Bronchial smooth muscle cell (primary cell): ENCODE measurements at places on chromosomes 12 and 14. TPM values are rescaled to one million over a fixed set of nuclear protein-coding genes. Genes with fewer than 3 reads are reported as not detected.

ZFHX2 gene
- total RNA-seq = 0.09 and 0.32 TPM in 2 replicates

EML5 gene
- 0.09 and 0.32 TPM in 2 replicates for total RNA-seq

TAS2R31 gene
- total RNA-seq = 1.6 and 3.0 TPM in 2 replicates

FAIM2 gene
- 3.3 and 8.2 TPM in 2 replicates for total RNA-seq

OR4E2 gene
- not detected in 2 replicates for total RNA-seq

PTGER2 gene
- total RNA-seq = 29.2 and 35.9 TPM in 2 replicates

AP5M1 gene
- 12.1 and 18.4 TPM in 2 replicates for total RNA-seq

SPRYD4 gene
- 0.94 and 1.6 TPM in 2 replicates for total RNA-seq

LRFN5 gene
- 13.2 and 33.6 TPM in 2 replicates for total RNA-seq

SERPINA10 gene
- total RNA-seq = not detected in 2 replicates

GMFB gene
- total RNA-seq = 84.9 and 87.8 TPM in 2 replicates

PRH2 gene
- total RNA-seq = 0.63 TPM in 1 of 2 replicates, not detected in the other

MRPL51 gene
- 115 and 174 TPM in 2 replicates for total RNA-seq

LRRIQ1 gene
- total RNA-seq = 0.09 and 0.16 TPM in 2 replicates

M6PR gene
- 290 and 296 TPM in 2 replicates for total RNA-seq
